ENCODE measurements at places on chromosomes 11 and 22.

GRCh38 chr11:72015511-72016061, 16.9 kb downstream of the IL18BP start:
- DNase-seq = no peak

GRCh38 chr11:69947059-69947792, 128.0 kb upstream of the FGF3 start:
- DNase-seq = no peak

GRCh38 chr11:58511636-58512035, 3.7 kb upstream of the OR5B21 start:
- DNase-seq = no peak

DNA sequence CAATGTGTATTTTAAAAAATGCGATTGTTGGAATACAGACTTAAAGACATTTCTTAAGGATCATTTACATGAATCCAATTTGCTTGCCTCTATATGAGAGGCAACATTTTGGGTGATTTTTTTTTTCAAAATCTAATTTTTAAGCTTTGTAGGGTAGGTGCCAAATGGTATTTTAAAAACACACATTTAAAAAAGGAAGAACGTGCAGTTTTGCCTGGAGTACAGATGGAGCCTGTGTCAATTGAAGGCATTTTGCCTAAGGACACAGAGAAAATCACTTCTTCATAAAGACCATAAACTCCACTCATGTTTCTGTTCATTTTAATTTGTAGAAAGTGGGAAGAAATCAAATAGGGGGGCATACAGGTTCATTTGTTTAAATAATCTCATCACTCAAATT, 91.3 kb downstream of the BDNF start:
- DNase-seq = no peak

GRCh38 chr11:126129727-126130671, 67.3 kb upstream of the CDON start:
- no peak for DNase-seq

- peak; percentile 40 for DNase-seq
Observed at GRCh38 chr11:124865902-124866851, 945 bp downstream of the ROBO3 start.

DNA sequence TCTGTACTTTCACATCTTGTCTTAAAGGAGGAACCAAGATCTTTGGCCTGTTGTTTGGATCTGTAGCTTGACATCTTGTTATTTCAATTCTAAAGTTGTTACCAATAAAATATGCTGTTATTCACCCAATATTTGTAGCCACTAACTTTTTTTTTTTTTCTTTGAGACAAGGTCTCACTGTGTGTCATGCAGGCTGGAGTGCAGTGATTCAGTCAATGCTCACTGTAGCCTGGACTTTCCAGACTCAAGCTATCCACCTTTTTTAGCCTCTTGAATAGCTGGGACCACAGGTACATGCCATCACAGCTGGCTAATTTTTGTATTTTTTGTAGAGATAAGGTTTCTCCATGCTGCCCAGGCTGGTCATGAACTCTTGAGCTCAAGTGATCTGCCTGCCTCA, 769.4 kb downstream of the DLG2 start:
- DNase-seq = no peak

DNA sequence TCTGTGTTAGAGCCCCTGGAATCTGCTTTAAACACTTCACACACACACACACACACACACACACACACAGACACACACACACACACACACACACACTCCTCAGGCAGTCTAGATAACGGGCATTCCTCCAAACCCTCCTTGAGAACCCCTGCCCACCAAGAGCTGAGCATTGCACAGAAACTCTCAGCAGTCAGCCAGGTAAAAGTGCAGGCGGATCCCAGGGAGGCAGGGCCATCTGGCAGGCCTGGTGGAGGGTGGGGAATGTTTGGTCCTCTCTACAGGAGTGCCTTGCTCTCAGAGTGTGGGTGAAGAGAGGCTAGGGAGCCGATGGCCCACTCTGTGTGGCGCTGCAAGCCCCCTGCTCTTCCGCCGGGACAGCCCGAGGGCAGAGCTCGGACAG, 190.2 kb downstream of the BUD13 start:
- DNase-seq = no peak

DNA sequence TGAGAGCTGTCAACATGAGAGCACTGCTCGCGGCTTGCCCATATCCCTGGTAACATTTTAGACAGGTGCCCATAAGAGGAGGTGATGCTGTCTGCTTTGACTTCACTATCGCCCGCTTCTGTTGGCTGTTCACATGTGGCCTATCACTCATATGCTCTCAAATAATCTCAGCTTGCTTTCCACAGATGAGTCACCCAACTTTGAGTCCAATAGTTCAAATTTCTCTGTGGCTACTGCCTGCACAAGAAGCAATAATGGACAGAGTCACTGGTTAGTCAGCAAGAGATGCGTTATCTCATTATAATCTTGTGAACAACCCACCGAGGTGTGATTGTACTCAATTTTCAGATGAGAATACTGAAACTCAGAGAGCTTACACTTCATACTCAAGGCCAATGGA, 1714.1 kb downstream of the LRRC4C start:
- no peak for DNase-seq

Data from stimulated activated effector memory CD8-positive, alpha-beta T cell treated with anti-CD3 and anti-CD28 coated beads, Interleukin-12 subunit alpha, Interleukin-12 subunit beta, amount 100 ng/mL, for 72 hours (primary cell).